ENCODE measurements at places on chromosomes 2 and 18.

DNA sequence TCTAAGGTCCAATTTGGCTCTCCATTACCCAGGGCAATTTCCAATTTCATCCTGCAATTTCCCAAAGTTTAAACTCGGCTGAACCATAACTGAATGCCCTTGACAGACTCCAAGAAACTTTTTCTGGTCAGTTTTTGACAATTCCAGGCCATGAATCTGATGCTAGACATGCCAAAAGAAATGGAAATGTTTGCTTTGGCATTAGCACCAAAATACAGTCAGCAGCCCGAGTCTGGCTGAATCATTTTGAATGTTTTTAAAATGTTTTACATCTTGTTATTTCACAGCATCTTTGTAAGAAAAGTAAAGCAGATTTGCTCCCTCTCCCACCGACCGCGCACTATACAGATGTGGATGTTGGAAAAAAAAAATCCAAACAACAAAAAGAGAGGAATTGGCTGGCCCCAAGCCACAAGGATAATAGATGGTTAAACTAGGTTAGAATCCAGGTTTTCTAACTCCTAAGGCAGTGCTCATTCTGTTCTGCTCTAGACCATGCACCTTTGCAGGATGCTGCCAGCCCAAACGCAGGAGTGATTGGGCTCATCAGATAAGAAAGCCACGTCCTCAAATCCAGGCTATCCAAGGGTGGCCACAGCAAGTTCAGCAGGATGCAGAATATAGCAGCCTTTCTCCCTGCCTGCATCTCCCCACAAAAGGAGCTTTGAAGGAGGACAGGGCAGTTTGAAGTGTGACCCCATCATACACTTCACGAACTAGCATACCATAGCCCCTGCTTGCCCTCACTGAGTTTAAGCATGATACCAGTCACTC is 167.5 kb downstream of the ALK start:
- DNase-seq = no peak

GRCh38 chr2:53949457-53949856 is 21.3 kb downstream of the PSME4 start:
- no peak for DNase-seq

GRCh38 chr18:3458952-3459853 is 9.2 kb downstream of the TGIF1 start:
- DNase-seq = no peak

DNA sequence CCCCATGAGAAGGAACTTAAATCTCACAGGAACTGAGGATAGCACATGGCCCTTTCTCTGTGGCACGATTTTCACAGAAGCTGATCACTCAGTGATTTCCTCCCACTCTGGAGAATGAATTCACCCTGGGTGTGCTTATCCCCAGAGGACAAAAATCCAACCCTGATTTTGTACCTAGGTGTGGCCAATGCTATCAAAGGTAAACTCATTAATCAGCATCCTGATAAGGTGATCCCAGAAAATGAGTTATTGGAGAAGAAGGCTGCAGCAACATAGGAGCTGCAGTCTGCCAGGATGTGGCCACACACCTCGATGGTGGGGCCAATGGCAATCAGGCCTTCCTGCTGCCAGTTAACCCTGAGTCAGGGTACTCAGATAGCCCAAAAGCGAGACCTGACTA is 8.2 kb upstream of the SULT1C2 start:
- DNase-seq = no peak

GRCh38 chr2:26904839-26905238 is 56.9 kb downstream of the DPYSL5 start:
- DNase-seq = no peak

DNA sequence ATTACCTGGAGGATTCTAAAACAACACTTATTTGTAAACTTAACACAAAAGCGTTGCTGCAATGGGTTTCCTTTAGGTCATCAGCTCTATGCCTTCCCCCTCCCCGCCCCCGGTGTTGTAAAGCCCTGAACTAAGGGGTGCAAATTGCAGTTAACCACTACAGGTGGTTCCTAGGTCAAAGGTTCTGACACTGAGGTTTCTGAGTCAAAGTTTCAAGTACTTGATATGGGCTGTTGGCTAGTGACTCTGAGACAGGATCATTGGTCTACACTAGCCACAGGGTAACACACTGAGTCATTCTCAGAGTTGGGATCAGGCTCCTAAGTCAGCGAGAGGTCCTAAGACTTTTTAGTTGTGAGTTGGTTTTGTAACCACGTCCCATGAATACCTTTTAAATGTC is 15.4 kb downstream of the IL1B start:
- no peak for DNase-seq

- no peak for DNase-seq
These were observed 51.6 kb upstream of the ATP8B1 start for GRCh38 chr18:57854726-57855125.

- DNase-seq = no peak
These were observed 46.9 kb downstream of the ODC1 start for GRCh38 chr2:10400978-10401951.

- DNase-seq = no peak
These were observed 331.1 kb downstream of the GULP1 start for GRCh38 chr2:188622601-188623260.

DNA sequence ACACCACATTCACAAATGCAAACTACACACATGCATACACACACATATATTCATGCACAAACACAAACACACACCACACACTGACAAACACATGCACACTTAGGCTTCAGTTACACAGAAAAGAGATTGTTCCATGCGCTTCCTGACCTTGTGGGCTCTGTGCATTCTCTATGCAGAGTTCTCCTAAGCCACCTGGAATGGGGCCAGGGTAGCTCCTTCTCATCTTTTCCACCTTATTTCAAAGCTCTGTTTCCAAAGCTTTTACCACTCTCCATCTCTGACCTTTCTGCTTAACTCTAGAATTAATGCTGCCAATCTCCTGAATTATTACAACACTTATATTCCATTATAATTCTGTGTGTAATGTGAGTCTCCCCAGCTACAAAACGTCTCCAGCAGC is 522.3 kb upstream of the MYT1L start:
- DNase-seq = no peak

GRCh38 chr2:174595891-174596397 is 1.7 kb downstream of the WIPF1 start:
- no peak for DNase-seq

- DNase-seq = no peak
These were observed 233.8 kb upstream of the SPRED2 start for GRCh38 chr2:65666156-65666725.

- no peak for DNase-seq
These were observed 170.6 kb downstream of the EVA1A start for GRCh38 chr2:75390169-75390568.

- no peak for DNase-seq
These were observed 239.7 kb upstream of the FBXO11 start for GRCh38 chr2:48145845-48146452.

DNA sequence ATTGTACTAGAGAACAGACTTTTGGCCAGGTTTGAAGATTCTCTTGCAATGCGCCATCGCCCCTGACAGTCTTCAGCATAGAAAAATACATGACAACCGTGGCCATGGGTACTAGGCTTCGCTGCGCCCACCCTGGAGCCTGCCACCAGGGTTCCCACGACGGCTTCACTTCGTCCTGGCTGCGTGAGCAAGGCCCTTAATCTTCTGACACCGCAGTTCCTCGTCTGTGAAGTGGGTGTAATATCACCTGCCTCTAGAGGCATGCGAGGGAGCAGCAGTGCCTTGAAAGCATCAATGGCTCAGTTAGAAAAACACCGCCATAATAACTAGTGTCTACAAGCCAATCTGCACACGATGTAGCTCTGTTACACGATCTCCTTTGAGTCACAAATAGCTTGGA is 175.2 kb upstream of the HS6ST1 start:
- no peak for DNase-seq

- no peak for DNase-seq
These were observed 59.4 kb upstream of the TMEM17 start for GRCh38 chr2:62565309-62565908.

- no peak for DNase-seq
These were observed 139.0 kb downstream of the ANKRD44 start for GRCh38 chr2:197171582-197171981.

- DNase-seq = no peak
These were observed 33.9 kb downstream of the ADRA2B start for GRCh38 chr2:96082211-96083063.

GRCh38 chr2:83650898-83651297 is 808.2 kb downstream of the SUCLG1 start:
- no peak for DNase-seq

- no peak for DNase-seq
These were observed 104.6 kb downstream of the UNC80 start for GRCh38 chr2:209876211-209876610.

- no peak for DNase-seq
These were observed 705.6 kb upstream of the ID2 start for GRCh38 chr2:7976206-7976605.

- DNase-seq = no peak
These were observed 2.4 kb downstream of the SCYGR8 start for GRCh38 chr2:227748079-227748478.

DNA sequence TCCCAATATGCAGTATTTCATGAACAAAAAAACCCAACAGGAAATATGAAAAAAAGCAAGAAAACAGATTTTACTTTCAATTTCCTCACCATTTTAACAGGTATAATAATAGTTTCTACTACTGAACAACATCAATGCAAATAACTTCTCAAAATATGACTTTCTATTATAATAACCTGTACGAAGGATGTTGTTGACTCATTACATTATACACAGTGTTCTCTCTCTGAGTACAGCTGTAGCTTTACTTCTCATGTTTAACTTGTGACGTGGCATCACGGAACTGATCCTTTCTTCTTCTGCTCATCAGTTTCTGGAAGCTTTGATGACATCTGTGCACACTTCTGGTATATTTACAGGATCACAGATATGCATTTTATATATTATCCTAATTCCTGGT is 40.0 kb downstream of the FAM228A start:
- no peak for DNase-seq

- DNase-seq = no peak
These were observed 35.1 kb upstream of the MAPRE2 start for GRCh38 chr18:35005963-35006577.

- no peak for DNase-seq
These were observed 272.9 kb upstream of the EPAS1 start for GRCh38 chr2:46024146-46024779.

GRCh38 chr2:113686537-113686936 is 59.5 kb downstream of the RABL2A start:
- DNase-seq = no peak

- DNase-seq = no peak
These were observed 108.0 kb downstream of the ITGB1BP1 start for GRCh38 chr2:9315280-9315847.

GRCh38 chr2:3680548-3681345 is 22.6 kb upstream of the DCDC2C start:
- DNase-seq = no peak

GRCh38 chr2:30801821-30802455 is 5.3 kb downstream of the CAPN13 start:
- DNase-seq = no peak

DNA sequence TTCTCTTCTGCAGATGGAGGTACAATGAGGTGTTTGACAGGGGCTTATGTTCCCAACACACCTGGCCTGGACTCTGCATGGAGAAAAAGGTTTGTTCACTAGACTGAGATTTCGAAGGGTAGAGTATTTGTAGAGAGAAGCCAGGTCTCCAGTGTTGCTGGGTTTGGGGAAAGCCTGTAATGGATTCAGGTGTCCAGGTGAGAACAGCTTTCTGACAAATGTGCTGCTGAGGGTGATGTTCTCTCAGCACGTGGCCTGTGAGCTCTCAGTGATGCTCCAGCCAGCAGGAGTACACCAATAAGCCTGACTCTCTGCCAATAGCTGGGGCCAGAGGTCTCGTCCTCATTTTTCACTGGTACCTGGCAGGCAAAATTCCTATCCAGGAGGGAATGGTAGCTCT is 43.8 kb upstream of the ARHGAP25 start:
- no peak for DNase-seq

DNA sequence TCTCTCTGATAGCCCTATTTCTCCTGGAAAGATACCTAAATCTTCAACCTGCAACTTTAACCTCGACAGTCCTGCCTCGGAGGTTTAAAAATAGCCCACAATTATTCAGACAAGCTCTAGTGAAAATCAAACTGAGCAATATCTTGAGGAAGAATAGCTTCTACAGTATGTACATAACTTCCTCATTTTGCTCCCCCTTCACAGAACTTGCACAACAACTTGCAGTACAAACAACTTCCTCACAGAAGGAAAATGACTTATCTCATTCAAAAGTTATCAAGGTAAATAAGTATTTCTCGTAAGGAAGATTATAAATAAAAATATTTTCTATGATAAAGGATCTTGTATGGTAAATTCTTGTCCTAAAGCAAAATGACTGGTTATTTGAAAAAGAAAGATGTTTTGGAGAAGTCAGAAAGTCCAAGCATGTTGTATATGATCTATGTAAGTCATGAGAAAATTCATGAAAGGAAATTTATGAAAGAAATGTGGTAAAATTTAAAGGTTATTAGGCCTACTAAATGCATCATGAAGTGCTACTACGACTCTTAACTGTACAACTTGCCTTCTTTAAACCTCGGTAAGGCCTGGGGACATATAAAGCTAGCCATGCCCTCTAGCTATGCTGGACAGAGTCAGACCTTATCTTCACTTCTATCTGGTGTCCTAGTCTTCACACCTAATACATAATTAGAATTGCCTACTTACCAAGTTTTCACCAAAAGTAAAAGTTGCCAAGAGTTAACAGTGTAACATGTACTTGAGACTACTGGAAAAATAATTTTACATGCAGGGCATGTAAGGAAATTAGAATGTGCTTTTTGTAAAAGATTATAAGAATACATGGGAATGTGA is 394.5 kb downstream of the DLGAP1 start:
- DNase-seq = no peak

DNA sequence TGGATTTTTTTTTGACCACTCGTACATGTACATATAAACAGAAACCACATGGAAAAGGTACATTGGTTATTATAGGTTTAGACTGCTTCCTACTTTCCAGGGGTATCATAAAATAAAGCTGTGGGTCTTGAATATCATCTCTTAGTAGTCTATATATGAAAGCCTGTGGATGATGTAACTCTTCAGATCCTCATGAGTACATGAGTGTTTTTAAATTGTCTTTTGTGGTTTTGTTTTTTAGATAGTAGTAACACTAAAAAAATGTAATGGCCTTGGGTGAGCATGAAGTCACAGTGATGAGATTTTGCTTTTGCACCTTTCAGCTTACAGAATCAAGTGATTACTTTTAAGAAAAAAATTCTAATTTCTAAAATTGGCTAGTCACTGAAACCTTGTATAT is 80.2 kb downstream of the RAB3GAP1 start:
- no peak for DNase-seq

DNA sequence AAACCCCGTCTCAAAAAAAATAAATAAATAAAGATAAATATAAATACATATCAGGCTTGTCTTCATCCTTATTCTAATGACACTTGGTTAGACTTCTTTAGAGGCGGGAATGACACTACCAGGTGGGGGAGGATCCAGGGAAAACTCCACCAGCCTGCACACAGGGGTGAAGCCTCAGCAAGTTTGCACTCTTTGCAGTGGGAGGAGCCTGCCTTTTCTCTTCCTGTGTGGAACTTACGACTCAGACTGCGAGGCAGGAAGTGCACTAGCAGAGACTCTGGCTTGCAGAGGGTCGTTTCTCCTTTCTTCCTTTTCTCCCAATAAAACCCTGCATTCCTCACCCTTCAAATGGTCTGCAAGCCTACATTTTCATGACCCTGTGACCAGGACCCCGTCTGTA is 153.6 kb upstream of the CBLN2 start:
- no peak for DNase-seq

- no peak for DNase-seq
These were observed 348.7 kb upstream of the GALNT5 start for GRCh38 chr2:156908825-156909224.

GRCh38 chr2:68157002-68157401 is 686 bp upstream of the PNO1 start:
- DNase-seq = no peak

All from activated CD8-positive, alpha-beta memory T cell treated with anti-CD3 and anti-CD28 coated beads, Interleukin-2, amount 50 U/mL, for 4 hours (primary cell).